ENCODE measurements at places on chromosomes 4 and X.

DNA sequence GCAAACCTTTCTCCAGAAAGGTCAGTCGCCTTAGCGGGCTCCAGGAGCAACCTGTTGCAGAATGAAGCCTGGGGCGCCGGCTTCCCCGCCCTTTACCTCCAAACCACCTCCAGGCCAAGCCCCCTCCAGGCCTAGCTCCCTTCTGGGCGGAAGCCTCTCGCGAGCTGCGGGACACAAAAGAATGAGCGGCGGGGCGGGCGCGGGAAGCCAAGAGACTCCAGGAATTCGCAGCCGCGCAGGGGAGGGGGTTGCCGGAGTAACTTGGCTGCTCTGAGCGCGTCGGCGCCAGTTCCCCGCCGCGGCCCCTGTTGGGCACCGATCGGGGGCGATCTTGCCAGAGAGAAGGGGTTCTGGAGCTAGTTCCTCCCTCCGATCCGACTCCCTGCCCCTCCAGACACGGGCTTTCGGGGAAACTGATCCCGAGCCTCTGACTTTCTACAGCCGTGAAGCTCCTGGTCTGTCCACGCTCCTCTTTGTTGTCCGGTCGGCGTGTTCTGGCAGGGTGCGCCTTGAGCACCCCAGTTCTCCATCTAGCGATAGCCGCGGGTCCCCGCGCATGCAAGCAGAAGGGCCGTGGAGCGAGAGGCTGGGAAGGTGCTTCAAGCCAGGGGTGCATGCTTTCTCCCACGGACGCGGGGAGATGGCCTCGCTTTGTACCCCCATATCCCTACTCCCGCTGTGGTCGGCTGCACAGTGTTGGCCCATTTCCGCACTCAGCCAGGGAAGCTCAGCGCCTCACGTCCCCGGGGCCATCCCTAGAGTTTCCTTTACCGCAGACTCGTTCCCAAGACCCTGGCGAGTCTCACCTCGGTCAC lies 1.2 kb downstream of the PROM1 start:
- DNase-seq, result no peak

DNA sequence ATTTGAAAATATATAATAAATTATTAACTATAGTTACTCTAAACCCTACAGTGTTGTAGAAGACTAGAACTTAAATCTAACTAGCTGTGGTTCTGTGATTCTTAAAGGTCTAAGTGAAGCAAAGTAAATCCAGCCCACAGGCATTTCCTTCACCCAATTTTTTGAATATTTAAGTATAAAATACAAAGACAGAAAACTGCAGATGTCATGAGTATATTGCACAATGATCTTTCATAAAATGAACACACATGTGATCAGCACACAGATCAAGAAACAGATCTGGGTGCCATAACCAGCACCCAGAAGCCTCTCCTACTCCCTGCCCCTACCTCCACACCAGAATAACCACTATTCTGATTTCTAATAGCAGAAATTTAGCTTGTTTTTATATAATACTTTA lies 82.9 kb downstream of the CAMK2D start:
- no peak for DNase-seq

DNA sequence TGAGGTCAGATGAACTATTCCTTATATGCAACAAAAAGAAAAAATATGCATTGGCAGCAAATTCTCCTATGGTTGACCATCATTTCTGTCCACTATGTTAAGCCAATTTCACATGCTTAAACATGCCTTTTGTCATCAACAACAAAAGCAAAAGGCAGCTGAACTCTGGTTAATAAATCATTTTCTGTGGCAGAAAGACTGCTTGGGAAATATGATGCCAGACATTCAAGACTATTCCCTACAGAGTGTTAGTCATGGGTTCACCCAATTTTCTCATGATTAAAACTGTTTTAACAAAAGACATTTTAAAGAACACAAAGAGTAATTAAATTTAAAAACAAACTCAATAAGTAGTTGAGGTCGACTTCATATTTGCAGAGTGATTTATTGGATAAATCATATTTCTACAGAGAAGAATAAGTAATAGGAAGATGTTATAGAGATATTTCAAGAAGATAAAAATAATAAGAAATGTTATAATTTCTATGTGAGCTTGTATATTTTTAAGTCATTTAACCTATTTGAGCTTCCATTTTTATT lies 890.6 kb downstream of the STPG2 start:
- DNase-seq, result no peak

GRCh38 chrX:6660567-6661264 lies 125.8 kb upstream of the VCX3A start:
- DNase-seq, result no peak

DNA sequence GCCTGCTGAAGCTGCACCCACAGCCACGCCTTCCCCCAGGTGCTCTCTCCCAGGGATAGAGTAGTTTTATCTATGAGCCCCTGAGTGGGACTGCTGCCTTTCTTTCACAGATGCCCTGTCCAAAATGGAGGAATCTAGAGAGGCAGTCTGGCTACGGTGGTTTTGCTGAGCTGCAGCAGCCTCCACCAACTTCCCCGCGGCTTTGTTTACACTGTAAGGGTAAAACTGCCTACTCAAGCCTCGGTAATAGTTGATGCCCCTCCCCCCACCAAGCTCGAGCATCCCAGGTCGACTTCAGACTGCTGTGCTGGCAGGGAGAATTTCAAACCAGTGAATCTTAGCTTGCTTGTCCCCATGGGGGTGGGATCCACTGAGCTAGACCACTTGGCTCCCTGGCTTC lies 84.5 kb downstream of the PRKG2 start:
- no peak for DNase-seq

GRCh38 chr4:41461780-41462307 lies 76.1 kb upstream of the LIMCH1 start:
- no peak for DNase-seq

GRCh38 chr4:25117716-25118472 lies 42.4 kb downstream of the SEPSECS start:
- no peak for DNase-seq

DNA sequence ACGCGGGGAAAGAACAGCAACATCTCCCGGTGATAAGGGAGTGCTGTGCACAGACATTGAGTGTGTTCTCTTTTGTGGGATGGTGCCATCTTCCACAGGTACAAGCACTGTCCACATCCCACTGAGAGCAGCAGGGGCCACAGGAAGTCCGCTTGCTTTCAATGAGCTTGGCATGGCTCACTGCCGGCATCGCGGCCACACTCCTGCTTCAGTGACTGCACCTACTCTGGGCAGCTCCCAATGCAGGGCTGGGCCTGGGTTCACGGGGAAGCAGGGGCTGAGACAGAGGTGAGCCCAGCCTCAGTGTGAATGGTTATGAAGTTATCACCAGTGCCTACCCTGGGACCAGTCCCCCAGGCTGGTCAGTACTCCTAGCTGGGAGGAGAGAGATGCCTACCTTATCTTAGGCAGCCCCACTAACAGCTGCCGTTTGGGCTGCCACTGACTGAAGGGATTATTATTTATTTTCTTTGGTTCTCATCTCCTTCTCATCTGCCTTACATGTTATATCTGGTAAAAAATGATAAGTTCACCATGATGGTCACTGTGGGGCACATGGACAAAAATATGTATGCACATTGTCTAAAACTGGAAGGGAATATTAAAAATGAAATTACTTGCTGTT lies 99.2 kb downstream of the MGST2 start:
- no peak for DNase-seq

DNA sequence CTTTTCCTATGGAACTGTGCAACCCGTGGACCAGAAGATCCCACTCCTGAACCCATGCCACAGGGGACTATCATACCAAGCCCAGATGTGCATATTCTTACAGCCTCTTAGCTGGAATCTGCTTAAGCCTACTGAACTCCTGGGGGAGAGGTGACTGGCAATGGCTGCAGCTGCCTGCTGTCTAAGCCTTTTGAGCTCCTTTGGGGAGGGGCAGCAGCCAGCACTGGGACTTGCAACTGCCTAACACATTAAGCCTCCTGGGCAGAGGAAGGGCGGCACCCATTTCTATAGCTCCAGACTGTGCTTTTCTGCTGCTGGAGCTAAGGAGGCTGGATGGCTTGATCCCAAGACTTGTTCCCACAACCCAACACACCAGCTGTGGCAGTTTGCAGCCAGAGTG lies 117.9 kb upstream of the VEGFC start:
- DNase-seq, result no peak

- no peak for DNase-seq
These were observed 6.1 kb downstream of the TCEANC start for GRCh38 chrX:13659063-13659462.

DNA sequence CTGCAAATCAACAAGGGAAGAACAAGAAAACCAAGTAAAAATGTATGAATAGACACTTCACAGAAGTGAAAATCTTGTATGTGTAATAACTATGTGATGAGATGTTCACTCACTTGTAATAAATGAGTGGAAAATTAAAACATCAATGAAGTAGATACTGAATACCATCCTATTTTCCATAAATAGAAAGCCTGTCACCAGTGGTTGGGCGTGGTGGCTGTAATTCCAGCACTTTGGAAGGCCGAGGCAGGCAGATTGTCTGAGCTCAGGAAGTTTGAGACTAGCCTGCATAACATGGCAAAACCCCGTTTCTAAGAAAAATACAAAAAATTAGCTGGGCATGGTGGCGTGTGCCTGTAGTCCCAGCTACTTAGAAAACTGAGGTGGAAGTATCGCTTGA lies 53.5 kb upstream of the SOD3 start:
- no peak for DNase-seq

- DNase-seq, result no peak
These were observed 78.7 kb downstream of the ARAP2 start for GRCh38 chr4:36165631-36166005.

- no peak for DNase-seq
These were observed 91.1 kb upstream of the KIT start for GRCh38 chr4:54566608-54567007.

DNA sequence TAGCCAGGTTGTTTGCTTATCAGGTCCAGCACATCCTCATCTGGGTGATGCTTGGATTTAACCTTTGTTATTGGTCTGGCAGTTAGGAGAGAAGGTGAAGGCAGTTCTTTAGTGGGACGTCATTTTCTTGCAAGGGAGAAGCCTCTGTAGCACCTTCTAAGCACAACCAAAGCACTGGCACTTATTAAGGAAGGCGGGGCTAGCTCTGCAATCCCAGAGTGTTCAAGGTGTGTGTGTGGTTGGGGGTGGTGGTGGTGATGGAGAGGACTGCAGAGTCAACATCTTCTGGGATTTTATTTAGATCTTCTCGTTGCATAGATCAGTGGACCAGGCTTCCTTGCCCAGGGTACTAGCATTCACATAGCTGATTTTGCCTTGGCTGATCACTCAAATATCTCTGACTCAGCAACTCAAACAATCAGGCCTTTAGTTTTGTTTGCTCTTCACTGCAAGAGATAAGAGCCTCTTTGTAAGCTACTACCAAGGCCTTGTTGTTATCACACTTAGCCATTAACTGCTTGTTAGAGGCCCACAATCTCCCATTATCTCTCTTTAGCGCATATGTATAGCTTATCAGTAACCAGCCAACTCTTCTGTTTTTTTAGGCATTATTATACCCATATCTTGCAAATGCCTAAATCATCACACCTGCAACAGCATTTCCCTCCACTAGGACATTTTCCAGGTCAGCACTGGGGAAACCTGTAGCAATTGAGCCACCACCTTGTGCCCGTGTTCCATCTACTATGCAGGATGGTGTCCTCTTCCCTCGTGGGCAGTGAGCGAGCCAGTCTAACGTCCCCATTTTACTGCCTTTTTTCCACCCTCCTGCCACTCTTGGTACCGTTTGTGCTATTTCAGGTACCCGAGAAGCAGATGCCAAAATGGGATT lies 36.5 kb upstream of the LINC00632 start:
- no peak for DNase-seq

GRCh38 chr4:153486281-153487151 lies 20.4 kb downstream of the TMEM131L start:
- DNase-seq, result no peak
